ENCODE measurements at places on chromosomes 13 and 19.

DNA sequence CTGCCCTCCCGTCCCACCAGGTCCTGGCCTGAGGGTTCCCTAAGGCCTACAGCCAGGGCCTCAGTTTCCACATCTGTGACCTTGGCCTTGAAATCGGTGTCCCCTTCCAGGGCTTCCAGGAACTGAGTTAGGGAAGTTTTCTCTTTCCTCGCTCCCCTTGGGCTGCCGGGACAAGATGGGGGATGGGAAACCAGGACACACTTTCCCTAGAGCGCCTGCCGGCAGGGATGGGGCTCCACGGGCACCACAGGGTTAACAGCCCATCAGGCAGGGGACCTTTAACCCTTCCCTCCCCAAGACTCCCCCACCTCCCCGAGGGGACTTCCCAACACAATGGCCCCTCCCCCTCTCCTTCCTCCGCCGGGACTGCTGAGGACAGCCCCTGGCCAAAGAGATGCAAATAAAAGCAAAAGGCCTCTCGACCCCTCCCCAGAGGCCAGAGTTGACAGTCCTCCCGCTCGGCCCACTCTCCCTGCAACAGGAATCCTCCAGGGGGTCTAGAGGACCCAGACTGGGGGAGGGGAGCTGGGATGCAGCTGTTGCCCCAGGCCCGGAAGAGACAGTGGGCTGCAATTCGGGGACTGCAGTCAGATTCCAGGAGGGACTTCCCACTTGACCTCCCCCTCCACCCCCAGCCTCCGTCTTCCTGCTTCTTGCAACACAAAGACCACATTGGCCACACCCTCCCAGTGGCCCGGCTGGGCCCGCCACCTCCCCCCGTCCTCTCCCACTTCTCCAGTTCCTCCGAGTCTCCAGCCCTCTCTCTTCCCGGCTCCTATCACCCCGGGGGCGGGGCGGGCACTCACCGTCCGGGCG is 3.4 kb downstream of the BBC3 start:
- DNase-seq = no peak

DNA sequence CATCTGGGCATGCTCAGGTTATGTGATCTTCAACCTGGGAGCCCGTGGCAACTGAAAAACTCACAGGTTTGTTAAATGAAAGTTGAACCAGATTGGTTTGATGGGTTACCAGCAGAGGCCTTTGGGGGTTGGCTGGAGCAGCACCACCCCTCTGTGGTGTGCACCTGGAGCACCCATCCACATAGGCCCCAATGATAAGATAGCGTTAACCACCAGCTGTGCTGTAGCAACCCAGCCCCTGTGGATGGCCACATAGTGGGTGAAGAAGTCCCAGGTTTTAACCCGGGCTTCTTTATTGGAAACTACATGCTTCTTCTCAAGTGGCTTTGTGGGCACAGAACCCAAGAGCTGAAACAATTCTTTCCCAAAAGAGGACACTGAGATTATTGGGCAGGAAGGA is 22.6 kb upstream of the MTIF3 start:
- no peak for DNase-seq

DNA sequence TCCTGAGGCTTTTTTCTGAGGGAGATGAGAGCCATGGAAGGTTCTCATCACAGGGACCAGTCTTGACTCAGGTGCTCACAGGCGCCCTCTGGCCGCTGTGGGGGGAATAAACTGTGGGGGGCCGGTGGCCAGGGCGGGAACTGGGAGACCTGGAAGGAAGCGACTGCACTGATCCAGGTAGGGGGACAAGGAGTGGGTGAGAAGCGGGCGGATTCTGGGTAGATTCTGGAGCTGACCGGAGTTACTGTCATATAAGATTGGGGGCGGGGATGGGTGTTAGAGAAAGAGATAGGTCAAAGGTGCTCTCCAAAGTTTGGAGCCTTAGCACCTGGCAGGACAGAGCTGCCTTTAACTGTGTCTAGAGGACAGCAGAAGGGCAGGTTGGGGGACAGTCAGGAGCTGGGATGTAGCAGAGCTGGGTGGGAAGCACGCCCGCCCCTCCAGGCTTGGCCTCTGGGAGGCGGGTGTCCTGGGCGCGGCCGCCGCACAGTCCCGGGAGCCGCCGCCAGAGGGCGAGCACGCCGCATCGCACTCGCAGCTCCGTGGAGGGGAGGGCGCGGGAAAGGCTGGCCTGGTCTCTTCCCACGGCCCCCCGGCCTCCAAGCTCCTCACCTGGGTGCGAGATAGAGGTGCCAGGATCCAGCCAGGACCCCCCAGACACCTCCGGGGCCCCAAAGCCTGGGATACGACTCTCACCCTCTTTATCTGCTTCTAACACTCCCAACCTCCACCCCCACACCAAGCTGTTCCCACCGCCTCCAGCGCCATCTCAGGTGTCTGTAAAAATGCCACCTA is 4.2 kb upstream of the DAND5 start:
- peak; percentile 86 for DNase-seq

DNA sequence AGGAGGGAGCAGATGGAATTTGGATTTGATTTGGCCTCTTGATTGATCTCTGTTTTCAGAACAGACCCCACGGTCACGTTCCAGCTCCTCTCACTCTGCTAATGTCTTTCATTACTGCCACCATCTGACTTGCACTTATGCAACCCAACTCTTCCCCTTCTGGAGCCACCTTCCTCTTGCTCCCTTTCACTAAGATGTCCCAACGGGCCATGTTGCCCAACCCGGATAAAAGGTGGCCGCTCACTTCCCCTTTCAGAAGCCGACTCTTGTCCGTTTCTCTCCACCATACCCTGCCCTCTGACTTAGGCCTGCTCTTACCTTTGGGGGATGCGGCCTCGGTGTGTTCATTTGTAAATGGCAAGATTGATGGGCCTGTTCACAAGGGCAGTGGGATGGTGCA is 27.4 kb upstream of the CYP4F8 start:
- no peak for DNase-seq

DNA sequence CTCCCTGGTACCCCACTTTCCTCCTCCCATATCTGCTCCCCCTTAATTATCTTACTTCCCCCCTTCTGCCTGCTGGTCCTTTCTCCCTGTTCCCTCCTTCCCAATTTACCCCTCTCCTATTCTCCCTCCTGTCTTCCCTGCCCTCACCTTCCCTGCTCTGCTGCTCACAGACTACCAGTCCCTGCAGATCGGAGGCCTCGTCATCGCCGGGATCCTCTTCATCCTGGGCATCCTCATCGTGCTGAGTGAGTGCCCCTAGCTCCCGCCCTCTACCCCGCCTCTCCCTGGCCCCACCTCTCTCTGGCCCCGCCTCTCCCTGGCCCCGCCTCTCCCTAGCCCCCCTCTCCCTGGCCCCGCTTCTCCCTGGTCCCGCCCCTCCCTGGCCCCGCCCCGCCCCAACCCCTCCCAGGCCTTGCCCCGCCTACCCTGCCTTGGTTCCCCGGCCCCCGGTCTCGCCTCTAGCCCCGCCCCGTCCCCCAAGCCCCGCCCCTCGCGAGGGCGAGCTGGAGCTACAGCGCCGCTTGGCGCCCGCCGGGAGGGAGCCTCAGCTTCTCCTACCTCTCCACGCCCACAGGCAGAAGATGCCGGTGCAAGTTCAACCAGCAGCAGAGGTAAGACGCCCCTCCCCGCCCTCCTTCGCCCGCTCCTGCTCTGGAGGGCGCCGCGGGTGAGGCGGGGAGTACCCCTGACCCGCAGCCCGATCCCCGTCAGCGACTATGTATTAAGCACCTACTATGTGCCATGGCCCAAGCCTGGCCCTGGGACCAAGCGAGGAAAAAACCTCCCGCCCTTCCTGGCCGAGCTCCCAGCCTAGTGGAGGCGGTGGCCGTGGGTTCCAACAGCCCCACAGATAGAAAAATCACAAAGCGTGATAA is 1.9 kb upstream of the FXYD7 start:
- DNase-seq = peak; percentile 95

- DNase-seq = no peak
Observed at GRCh38 chr13:105679838-105680237, 855.6 kb downstream of the EFNB2 start.

DNA sequence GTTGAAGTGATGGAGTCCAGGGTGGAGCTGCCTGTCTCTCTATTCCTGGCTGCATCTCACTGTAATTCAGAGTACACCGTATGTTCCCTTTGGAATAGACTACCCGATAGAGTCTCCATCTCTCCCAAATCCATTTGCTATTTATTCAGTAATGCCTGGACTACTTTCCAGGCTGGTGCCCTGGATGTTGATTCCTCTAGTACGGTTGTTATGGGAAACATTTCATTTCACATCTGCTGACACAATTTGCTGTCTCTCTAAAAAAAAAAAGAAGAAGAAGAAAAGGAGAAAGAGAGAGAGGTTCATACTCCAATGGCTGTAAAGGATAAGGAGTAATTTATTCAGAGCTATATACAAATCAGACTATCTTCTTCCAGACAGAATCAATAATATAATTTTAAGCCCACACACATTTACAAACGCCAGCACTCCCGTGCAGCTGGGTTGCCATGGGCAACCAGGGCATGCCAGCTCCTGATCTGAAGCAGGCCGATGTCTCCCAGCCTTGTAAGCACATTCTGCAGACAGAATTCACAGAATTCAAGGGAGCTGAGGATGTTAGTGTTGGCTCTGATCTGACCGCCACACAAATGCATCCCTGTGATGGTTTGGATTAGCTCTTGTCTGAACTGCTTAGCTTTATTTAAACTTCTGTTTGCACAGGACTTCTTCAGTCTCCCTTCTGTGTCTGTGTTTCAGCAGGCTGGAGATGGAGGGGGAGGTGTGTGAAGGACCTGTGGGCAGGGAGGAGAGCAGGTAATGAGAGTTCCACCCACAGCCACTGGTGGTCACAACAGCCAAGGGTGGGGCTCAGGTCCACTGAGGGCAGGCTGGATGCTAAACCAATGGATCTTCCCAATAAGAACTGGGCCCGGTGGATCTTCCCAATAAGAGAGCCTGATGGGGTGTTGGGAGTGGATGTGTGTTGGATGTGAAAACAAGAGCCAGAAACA is 66.0 kb downstream of the TEX26 start:
- no peak for DNase-seq

- DNase-seq = no peak
Observed at GRCh38 chr13:47426126-47426849, 529.4 kb upstream of the HTR2A start.

GRCh38 chr19:40717880-40718773 is 1.2 kb downstream of the ITPKC start:
- no peak for DNase-seq

- no peak for DNase-seq
Observed at GRCh38 chr19:7668842-7669241, at the start of gene RETN. Gene RETN (plus strand): TSS chr19:7669049. CDS start chr19:7669327, 278 bp downstream.

DNA sequence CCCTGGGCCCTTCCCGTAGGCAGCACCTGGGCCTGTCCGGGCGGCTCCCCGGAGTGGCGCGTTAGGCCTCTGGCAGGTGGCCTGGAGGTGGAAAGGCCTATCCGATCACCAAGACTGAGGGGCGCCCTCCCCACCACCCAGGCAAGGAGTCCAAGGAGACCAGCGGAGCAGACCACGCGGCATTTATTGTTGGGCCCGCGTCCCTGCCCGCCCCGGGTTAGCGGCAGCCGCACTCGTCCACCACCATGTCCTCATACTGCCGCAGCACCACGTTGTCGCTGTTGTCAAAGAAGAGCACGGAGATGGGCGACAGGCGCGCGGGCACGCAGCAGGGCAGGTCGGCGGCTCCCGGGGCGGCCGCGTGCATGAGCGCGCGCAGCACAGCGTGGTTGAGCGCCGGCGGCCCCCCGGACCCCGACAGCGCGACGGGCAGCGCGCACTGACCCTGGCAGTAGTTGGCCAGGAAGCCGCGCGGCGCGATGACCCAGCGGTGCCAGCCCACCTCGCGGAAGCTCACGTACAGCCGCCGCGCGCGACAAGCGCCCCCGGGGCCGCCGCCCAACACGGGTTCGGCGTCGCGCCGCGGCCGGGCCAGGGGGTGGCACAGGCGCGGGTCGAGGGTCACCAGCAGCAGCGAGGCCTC is 27.5 kb downstream of the CERS1 start:
- no peak for DNase-seq

GRCh38 chr19:9406798-9407352 is 28.5 kb downstream of the ZNF266 start:
- peak; percentile 42 for DNase-seq

DNA sequence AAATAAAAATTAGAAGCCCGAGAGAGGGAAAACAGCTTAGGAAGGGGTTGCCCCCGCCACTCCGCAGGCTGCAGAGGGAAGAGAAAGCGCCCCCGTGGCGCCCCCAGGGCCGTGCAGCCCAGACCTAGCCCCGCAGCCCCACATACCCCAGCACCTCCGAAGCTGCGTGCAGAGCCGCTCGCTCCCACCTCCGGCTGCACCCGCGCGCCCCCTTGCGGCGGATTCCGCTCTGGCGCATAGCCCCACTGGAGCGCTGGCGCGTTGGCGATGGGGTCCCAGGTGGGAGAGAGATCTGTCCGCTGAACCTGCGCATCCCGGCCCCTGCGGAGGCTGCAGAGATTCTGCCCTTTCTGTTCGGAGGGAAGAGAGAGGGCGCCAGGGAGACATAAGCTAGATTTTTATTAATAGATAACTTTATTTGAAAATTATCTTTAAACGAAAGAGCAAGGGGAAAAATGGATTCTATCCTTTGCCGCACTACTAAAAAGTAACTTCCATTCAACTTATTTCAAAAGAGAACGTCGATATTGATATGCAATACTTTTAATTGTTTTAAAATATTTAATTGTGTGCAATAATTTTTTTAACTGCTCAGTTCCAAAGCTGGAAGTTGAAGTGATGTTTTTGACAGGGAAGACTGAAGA is 11.7 kb upstream of the CLN5 start:
- DNase-seq = peak; percentile 93

- DNase-seq = no peak
Observed at GRCh38 chr13:113935001-113935844, 38.7 kb downstream of the C13orf46 start.

DNA sequence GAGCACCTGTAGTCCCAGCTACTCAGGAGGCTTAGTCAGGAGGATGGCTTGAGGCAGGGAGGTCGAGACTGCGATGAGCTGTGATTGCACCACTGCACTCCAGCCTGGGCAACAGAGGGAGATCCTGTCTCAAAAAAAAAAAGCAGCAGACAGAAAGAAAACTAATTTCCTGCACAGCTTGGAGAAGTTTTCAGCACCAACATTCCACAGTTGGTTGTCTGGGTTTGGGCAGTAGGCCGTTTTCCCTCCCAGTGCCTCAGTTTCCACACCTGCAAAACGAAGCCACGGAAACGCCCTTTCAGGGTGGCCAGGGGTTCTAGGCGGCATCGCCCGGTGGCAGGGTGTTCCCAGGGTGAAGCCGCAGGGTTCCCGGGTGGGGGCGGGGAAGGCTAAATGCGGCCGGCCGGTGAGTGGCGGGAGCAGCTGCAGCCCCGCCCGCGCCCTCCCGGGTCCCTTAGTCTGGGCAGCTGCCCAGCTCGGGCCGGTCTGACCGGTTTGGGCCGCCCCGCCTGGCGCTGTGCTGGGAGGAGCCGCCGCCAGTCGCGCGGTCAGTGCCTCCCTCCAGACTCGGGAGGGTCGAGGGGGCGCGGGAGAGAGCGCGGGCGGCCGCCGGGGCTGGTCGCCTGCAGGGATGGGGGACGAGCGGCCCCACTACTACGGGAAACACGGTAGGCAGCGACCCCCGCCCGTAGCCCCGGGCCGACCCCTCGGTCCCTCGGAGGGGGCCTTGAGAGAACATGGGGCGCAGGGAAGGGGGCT is at the start of gene SLC44A2:
Gene SLC44A2 (plus strand): TSS at position 551 of the 759 bp plus-strand sequence. CDS start 81 bp downstream, at position 632.
- no peak for DNase-seq

GRCh38 chr19:29760752-29761502 is 45.9 kb upstream of the C19orf12 start:
- DNase-seq = no peak
